ENCODE measurements at places on chromosomes 5 and 9. TPM values are rescaled to one million over a fixed set of nuclear protein-coding genes. Genes with fewer than 3 reads are reported as not detected.

The COL27A1 gene
- total RNA-seq = 7.3 TPM

The SHISAL2B gene
- total RNA-seq = not detected

The ZCCHC7 gene
- 18.1 TPM for total RNA-seq

The TRAF1 gene
- 5.6 TPM for total RNA-seq

The GMCL2 gene
- not detected for total RNA-seq

The UGCG gene
- 32.6 TPM for total RNA-seq

The PKD2L2 gene
- total RNA-seq = not detected

The MED10 gene
- 32.3 TPM for total RNA-seq

The GLRA1 gene
- total RNA-seq = not detected

The MRPS27 gene
- total RNA-seq = 47.9 TPM

The TAF11L5 gene
- total RNA-seq = not detected

The MXD3 gene
- total RNA-seq = 13.0 TPM

The TUSC1 gene
- 11.9 TPM for total RNA-seq
